ENCODE measurements at places on chromosomes 7 and 10. TPM values are rescaled to one million over a fixed set of nuclear protein-coding genes. Genes with fewer than 3 reads are reported as not detected.

The MMD2 gene
- total RNA-seq = not detected

The C10orf67 gene
- 0.33 TPM for total RNA-seq

The NME8 gene
- total RNA-seq = not detected

The SLC18A3 gene
- 16.7 TPM for total RNA-seq

Measured in neural crest cell (in vitro differentiated cells).